ENCODE measurements at places on chromosomes 5 and 9.

GRCh38 chr9:5951686-5952211 lies 61.1 kb downstream of the MLANA start:
- no peak for DNase-seq

DNA sequence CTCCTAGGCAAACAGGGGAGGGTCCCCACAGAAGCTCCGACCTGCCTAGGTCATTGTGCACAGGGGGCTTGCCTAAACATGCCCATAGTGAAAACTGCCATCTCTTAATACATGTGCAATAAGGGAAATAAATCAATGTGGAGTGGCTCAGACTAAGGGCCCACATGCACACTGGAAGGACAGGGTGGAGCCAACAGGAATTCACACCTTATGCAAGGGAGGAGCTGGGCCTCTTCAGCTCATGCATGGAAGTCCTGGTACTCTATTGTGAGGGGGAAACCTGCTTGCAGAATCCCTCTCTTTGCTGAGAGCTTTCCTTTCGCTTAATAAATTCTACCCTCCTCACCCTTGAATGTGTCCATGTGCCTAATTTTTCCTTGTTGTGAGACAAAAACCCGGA lies 815.8 kb downstream of the EFNA5 start:
- no peak for DNase-seq

- peak; percentile 30 for DNase-seq
These were observed 1.2 kb downstream of the MIER3 start for GRCh38 chr5:56950626-56951125.

DNA sequence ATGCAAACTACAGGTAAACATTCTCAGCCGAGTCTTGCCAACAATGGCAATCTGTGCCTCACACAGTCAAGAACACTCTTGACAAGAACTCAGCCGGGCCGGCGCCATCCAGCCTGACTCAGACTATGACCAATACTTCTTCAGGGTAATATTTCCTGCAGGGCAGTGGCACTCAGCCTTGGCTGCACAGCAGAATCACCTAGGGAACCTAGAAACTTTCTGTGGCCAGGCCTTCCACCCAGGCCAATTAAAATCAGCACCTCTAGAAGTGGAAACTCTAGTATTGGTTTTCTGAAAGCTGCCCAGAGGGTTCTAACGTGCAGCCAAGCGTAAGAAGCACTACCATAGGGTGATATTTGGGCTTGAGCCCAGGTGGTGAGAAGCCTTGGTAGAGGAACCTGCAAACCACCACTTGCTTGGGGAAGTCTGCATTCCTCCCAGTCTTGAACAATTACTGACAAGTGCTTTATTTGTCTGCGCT lies 120.6 kb downstream of the TTLL11 start:
- DNase-seq, result no peak

GRCh38 chr5:103119070-103119764 lies 721 bp downstream of the GIN1 start:
- DNase-seq, result no peak

DNA sequence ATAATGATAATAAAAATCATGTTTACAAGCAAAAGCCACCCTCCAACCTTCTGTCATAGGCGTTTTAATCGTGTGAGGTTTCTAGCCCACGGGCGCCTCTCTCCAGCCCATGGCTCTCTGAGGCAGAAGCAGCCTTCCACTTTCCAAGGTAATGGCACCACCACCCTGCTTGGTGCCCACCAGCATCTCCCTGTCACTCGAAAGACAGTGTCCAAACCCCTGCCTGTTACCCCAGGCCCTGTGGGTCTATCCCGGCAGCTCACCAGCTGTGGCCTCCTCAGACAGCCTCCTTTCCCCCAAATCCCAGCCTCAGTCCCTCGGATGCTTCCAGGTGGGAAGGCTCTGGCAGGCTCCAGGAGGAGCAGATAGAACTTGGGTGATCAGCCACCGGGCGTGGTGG lies 123.8 kb upstream of the LPCAT1 start:
- no peak for DNase-seq

GRCh38 chr9:87713278-87713987 lies 12.5 kb upstream of the CTSL start:
- peak; percentile 21 for DNase-seq

DNA sequence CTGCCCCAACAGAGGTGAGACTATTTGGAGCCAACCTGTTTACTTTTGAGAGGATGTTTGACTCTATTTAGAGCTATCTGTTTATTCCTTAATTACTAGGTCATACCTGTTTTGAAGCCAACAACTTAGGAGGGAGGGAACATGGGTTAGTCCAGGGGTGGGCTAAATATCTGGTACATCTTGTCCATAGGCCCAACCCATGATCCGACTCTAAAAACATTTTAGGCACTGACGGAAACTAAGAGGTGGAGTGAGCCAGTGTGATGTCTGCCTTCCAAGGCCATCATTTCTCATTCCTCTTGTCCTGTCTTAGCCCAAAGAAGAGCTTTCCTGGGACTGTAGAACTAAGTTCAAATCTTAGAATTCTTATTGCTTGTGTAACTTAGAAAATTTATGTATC lies 8.4 kb downstream of the SPINK5 start:
- no peak for DNase-seq

GRCh38 chr9:73565833-73566465 lies 414.3 kb downstream of the ANXA1 start:
- no peak for DNase-seq

DNA sequence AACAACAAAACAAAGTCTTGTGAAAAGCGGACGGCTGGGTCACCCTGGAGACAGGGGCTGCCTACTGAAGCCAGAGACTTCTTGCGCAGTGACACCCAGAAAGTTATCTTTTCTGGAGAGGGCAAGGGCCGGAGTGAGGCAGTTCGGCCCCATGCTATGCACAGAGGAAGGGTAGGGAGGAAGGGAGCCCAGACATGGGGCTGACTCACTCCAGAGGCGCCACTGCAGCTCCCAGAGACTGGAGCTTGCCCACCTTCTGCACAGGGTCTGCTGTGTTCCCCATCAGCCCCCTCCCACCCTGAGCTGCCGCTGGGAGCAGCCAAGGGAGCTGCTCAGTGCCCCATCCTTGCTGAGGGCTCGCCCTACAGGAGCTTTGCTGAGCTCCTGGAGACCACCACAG lies 13.3 kb downstream of the SLC6A3 start:
- no peak for DNase-seq

DNA sequence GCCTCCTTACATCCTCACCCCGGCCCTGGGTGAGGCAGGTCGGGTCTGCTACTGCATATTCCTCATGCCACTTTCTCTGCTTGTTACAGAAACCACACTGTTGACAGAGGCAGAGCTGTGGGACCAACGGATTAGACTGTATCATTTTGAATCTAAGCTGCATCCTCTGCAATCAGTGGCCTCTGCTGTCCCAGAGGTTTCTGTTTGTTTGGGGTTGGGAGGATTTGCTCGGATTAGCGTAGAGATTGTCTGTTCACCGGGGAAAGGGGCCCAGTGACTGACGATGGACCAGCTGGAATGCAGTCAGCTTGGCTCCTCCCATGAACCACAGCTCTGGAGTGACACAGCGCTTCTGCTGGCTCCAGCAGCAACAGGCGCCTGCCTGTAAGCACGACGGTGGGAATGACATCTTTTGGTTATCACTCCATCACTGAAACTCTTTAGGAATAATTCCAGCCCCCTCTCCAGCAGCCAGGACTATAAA lies 37.3 kb upstream of the ADRA1B start:
- DNase-seq, result no peak

DNA sequence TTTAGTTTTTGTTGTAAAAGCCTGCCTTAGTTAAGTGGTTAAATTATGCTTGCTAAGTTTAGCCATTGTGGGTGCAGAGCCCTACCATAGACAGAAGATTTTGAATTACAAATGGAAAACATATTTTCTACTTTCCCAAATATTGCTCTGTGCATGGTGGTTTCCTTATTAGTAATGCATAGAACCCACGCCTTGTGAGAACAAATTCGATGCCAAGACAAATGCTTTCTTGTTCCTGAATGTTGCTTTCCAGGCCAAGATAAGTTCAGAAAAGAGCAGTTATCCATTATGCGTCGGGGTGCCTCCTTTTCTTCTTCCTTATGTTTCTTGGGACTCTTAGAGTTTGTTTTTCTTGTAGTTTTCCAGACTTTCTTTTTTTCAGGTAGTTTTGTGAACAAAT lies 31.0 kb upstream of the GARNL3 start:
- no peak for DNase-seq

All from stimulated activated CD4-positive, alpha-beta T cell treated with anti-CD3 and anti-CD28 coated beads, Interleukin-1b, Interleukin-23, amount 100 ng/mL, for 4 hours (primary cell).